ENCODE measurements at places on chromosomes 2 and 18.

- DNase-seq = no peak
Measured at GRCh38 chr2:224004105-224004695, 34.9 kb downstream of the SERPINE2 start.

DNA sequence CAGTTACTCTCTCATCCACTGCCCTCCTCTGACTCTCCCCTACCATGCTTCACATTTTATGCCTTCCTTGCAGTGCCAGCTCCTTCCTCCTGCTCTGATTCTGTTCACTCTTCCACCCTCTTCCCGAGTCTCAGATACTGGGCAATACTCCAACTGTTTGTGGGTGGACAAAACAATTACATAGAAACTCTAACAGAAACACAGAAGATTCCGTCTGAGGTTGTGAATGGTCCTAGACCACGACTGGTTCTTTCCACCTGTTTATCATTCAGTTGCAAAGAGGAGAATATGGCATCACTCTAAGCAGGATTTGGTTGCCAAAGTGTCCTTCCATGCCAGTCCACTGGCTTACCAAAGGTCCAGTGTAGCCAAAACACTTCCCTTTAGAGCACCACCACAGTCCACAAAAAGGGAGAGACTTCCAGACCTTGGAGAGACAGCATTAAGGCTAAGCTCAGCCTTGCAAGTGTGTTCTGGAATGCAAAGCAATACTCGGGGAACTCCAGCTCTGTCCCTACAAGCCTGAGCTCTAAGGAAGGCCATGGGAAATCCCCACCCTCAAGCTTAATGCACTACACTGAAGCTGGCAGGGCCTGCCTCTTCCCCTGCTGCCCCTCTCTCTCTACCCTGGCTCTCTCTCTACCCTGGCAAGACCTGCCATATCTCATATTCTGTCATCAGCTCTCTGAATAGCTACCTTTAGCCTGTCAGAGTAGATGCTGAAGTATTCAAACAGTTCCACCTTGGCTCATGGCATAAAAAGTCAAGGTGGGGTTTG is 33.6 kb upstream of the RND3 start:
- DNase-seq = no peak

GRCh38 chr2:152504618-152505017 is 169.6 kb downstream of the FMNL2 start:
- DNase-seq = no peak

DNA sequence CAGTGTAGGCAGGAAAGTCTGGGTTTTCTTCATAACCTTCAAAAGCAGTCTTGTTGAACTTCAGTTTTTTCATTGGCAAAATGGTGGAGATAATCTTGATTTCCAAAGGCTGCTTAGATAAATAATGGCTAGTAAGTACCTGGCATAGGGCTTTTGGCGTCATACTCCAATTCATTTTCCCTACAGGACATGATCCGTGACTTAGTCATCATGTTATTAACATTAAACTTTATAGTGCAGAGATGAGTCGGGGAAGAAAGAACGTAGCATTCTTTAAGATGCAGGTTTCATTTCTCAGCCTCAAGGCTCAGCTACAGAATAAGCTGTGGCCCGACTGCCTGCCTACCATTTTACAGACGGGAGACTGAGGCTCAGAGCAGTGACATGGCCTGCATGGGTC is 64.0 kb downstream of the RALBP1 start:
- no peak for DNase-seq

DNA sequence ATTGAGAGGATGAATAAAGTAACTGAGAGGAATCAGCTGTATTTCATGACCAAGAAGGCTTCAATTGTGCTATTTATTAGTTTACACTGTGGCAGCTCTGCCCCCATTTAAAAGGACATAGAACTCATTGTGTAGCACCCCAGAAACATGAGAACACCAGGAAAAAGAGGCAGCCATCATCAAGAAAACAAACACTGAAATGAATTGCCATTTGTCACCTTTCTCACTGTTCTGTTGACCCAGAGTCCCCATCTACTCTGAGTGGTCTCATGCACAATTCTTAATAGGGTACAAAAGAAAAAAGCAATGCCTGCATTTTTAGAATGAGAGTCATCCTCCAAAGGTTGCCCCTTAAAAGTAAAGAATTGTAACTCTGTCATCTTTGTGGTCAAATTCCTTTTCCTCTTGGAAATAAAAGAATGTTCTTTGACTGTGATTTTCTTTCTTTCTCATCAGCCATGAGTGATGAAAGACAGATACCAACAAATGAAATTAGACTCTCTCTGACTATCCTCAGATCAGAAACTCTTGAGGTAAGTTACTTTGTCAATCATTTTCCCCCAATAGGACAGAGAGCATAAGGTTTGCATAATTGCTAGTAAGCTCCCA is 1941.9 kb upstream of the PIK3C3 start:
- no peak for DNase-seq

GRCh38 chr2:42752816-42753813 is 10.8 kb downstream of the OXER1 start:
- DNase-seq = no peak

DNA sequence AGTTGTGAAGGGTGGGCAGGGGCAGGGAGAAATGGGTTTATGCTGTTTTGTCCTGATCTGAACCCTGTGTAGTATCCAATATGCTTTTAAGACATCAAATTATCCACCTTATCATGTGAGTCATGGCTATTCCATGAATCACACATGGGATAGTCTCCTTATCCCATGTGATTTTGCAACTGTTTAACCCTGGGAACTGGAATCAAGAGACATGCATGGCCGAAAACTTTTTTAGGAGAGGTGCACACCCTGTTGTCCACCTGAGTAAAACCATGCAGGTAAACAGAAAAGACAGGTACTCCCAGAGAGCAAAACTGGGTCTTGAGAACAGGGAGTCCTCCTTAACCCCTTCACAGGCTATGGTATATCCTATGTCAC is 490.6 kb upstream of the HS6ST1 start:
- no peak for DNase-seq

GRCh38 chr2:241177526-241178334 is 10.7 kb upstream of the ANO7 start:
- no peak for DNase-seq

- no peak for DNase-seq
Measured at GRCh38 chr2:128622371-128622770, 303.7 kb upstream of the HS6ST1 start.

DNA sequence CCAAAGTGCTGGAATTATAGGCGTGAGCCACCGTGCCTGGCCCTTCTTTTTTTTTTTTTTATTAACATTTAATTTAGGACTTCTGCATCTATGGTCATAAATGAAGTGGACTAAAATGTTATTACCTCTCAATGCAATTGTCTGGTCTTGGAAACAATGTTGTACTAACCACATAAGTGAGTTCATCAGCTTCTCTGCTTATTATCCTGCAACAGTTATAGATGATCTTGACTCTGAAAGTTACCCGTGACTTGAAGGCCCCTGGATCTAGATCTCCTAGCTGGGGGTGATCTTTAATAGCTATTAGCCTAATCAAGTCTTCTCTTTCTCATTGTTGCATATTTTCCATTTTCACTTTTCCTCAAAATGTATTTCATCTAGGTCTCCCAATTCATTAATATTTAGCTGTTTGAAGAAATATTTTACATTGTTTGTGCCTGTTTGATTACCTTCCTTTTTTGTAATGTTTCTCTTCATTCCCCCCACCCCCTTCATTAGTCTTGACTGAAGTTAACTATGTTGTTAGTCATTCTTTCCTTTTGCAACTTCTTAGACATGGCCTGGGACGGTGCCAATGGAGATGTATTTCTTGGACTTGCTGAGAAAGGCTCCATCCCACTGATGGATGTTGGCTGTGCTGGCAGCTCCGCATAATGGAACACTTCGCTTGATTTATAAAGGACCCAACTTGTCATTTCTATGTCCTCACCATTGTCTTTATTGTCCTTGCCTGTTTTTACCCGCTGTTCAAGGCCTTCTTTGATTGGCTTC is 141.6 kb upstream of the RIOK3 start:
- no peak for DNase-seq

- no peak for DNase-seq
Measured at GRCh38 chr18:56124186-56124585, 514.2 kb downstream of the TXNL1 start.

DNA sequence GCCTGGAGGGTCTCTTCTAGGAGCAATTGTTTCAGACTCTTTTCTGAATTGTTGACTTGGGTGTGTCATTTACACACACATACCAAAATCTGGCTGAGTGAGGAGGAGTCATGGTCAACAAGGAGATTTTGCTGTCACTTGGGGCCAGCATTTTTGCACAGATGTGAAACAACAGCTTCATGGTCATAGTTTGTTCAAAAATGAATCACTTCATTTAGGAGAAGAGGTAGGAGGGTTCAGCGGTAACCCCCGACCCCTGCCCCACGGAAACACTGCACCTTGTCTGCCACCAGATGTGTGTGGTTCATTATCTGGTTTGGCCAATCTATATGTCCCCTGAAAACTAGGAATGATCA is 42.2 kb downstream of the LBH start:
- no peak for DNase-seq

- DNase-seq = no peak
Measured at GRCh38 chr18:40930211-40930882, 1024.7 kb upstream of the PIK3C3 start.

DNA sequence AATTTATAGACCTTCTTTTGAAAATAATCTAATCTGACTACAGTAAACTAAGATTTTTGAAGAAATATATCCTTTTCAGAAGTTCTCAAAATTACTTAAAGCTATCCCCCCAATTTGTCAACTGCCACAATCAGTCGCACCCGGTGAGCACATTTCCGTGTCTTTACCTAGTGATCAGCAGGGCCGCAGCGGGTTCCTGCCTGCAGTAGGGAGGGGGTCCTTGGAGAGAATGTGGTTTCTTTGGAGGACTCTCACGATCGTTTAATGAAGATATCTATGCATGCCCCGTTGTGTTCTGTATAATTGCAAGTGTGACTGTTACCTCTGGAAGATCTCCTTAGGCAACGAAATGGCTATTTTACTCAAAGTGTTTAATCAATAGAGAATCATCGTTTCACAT is 251.9 kb upstream of the RAB12 start:
- DNase-seq = no peak

GRCh38 chr2:239293775-239294430 is 106.9 kb downstream of the HDAC4 start:
- no peak for DNase-seq

- no peak for DNase-seq
Measured at GRCh38 chr2:14647714-14648113, 15.2 kb downstream of the LRATD1 start.

- no peak for DNase-seq
Measured at GRCh38 chr18:35497027-35497369, 762 bp downstream of the INO80C start.

GRCh38 chr18:51425889-51426288 is 228.4 kb upstream of the MEX3C start:
- DNase-seq = no peak

GRCh38 chr2:12350821-12351220 is 365.9 kb upstream of the TRIB2 start:
- no peak for DNase-seq

DNA sequence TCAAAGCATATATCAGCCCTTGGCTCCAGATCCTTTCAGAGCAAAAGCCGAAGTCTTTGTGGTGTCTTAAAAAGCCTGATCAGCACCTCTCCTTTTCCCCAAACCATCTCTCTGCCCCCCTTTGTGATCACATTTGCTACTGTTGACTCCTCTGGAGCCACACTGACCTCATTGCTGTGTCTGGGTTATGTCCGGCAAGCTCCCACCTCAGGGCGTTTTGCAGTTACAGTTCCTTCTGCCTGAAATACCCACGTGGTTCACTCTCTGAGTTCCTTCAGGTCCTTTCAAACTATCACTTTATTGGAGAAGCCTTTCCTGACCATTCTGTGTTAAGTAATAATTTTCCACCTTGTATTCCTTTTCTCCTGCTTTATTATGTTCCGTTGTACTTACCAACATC is 11.8 kb downstream of the C2orf69 start:
- no peak for DNase-seq

GRCh38 chr2:203997980-203998809 is 61.6 kb downstream of the ICOS start:
- no peak for DNase-seq

DNA sequence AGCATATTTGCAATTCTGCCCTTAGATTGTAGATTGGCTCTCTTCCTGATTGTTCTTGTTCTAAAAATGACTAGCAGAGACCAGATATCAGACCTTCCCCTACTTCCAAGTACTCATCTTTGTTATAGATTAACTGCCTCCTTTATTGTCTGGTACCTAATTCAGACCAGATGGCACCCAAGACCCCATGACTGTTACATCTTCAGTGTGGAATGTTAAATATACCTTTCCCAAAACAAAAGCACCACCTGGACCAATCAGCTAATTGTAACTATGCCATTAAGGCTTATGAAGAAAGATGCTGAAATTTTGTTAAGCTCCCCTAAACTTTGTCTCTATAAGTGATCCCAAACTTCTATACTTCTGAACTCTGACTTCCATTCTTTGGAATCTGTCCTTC is 12.0 kb upstream of the TFPI start:
- no peak for DNase-seq

GRCh38 chr2:16169381-16169960 is 229.1 kb downstream of the MYCN start:
- no peak for DNase-seq

DNA sequence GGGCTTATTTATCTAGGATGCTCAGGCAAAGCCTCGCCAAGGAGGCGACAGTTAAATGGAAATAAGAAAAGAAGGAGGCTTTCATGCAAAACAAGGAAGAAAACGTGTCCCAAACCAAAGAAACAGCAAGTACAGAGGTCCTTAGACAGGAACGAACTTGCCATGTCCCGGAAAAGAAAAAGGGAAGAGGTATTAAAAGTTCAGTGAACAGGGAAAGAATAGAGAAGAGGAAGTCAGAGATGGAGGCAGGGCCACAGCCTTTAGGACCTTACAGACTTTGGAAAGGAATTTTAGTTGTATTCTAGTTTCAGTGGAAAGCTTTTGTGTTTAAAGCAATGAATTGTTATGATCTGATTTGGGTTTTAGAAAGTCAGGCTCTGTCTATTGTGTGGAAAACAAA is 22.1 kb downstream of the IKZF2 start:
- no peak for DNase-seq

DNA sequence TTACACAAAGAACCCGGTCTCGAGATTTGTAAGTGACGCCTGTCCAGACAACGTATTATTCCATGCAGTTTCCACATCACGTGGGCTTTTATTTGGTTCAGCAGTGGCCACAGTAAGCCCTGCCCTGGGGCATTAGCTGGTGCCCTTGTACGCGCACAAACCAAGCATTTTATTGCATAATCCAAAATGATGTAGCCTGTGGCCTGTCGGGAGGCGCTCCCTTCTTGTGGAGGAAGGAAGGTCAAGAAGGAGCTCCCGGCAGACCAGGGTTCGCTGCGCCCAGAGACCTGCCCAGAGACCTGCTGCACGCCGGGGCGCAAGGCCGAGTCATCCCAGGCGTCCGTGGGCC is 179.6 kb upstream of the ALKAL2 start:
- DNase-seq = no peak

- no peak for DNase-seq
Measured at GRCh38 chr18:10833656-10834055, 307.8 kb downstream of the NAPG start.

- no peak for DNase-seq
Measured at GRCh38 chr2:101806701-101807100, 109.2 kb downstream of the MAP4K4 start.
